Gastrocnemius medialis (tissue), 4 donors: ENCODE measurements at places on chromosomes 6 and 20. TPM values are rescaled to one million over a fixed set of nuclear protein-coding genes. Genes with fewer than 3 reads are reported as not detected.

THBD gene
- 24.6 TPM for total RNA-seq

C6orf58 gene
- not detected for total RNA-seq

- no peak for DNase-seq
Observed at GRCh38 chr6:19432966-19433498, 404.1 kb upstream of the ID4 start.

DNA sequence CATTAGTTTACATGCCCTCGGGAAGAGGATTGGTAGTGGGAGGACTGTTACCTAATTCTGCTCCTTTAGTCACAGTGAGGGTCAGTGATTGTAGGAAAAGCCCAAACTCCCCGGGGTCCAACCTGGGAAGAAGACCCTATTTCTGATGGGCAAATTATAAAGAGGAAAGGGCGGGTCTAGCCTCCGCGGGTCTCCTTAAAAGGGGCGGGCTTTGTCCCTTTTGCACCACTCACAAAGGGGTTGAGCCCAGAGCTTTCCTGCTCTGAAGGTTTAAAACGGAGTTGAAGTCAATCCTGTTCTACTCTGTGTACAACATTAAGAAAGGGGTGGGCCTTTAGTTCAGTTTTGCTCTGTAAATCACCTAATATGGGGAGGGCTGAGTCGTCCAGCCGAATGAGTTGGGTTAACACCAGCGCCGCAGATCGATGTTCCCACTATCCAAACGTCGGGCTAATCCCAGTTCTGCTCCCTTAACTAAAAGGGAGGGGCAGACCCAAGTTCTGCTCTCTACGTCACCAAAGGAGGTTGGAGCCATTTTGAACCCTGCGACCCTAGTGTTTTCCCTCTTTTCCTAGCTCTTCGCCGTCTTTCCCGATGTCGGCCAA lies 920 bp upstream of the RNF5 start:
- DNase-seq = no peak

GRCh38 chr6:151310852-151311767 lies 71.3 kb downstream of the AKAP12 start:
- DNase-seq = no peak

DNA sequence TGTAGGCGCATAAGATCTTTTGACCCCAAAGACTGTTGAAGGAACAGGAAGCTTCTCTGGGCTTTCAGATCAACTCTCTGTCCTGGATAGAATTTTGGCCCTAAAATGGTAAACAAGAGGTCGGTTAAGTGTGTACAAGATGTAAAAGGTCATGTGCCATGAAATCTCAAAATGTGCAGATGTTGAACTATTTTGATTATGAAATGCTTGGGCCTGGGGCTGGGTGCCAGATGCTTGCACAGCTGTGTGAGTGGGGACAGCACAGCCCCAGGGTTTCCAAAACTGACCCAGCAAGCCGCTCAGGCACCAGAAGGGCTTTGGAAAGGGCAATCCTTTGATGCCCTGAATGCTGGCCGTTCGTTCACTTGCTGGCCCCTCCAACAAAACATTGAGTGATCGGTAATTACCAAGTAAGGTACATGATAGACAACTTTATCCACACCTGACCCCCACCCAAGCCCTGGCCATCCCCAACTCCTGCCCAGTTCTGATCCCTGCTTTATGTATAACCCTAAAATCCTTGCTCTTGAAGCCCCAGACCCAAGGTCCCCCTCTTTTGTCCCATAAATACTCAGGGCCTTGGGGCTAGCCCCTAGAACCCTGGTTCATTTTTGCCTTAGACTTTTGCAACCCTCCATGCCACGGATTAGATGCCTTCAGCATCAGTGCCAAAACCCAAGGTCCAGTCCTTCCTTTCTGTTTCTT lies 1.9 kb downstream of the TMEM239 start:
- DNase-seq = peak; percentile 29

DNA sequence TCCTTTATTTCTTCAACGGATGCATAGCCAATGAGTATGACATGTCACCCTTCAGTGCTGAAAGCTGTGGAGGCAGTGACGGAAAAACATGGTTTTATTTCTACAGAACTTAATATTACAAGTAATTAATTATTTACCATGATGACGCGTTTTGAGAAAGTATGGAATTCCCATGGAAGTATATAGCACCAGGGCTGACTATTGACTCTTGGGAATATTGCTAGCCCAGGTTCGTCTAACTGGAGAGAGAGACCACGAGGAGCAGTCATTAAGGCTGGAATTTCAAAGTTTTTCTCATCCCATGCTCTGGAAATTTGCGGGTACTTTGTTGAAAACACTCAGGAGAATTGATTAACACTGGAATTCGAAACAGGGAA lies 155.2 kb upstream of the PRSS16 start:
- no peak for DNase-seq
